ENCODE measurements at places on chromosomes 1 and 21.

- DNase-seq = no peak
Measured at GRCh38 chr1:59486615-59487014, 189.7 kb downstream of the FGGY start.

- DNase-seq = no peak
Measured at GRCh38 chr1:158122833-158123388, 57.8 kb upstream of the CD1D start.

DNA sequence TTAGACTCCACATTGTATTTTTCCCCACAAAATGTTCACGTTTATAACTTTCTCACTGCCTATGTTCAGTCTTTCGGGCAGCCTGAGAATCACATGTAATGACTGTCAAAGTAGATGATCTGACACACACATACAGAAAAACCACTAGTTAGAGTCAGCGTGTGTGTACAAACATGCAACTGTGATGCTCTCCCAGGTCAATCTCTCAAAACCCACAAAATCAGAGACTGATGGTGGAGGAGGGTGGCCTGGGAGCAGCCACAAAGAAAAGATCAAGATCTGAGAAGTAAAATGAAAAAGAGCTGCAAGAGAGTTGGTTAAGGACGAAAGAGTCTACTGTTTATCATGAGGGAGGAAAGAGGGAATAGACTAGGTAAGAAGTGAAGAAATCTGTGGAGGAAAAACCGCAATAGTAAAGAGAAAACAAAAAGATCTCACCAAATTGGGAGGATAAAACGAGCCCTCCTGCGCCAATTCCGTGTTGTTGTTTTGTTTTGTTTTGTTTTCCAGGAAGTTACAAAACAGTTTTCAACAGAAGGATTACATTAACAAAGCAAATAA lies 2.3 kb downstream of the EGLN1 start:
- no peak for DNase-seq

DNA sequence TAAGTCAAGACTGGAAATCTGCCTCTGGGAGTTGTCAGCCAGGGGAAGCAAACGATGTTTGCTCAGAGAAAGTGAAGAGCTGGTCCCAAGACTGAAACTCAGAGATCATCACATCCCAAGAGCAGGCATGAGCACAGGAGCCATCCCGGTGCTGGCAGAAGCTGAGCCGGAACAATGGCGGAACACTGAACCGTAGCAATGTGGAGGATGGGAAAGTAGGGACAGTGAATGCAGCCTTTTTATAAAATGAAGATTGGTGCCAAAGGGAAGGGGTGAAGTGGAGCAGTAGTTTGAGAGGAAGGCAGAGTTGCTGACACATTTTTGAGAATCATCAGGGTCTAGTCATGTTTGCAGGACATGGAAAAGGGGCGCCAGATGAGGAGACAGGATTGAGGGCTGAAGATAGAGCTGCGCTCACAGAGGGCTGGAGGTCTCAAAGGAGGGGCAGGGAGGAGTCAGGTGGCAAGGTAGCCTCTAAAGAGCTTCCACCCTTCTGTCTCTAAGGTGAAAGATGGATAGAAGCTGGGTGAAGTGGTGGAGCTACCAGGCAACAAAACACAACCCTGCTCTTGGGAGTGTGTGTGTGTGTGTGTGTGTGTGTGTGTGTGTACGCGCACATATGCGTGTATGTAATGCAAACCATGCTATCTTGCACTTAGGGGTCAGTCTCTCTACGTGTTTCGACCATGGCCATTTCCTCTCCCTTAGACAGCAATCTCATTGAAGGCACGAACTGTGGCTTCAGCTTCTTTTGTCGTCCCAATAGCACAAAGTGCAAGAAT lies 94.3 kb upstream of the IRF2BP2 start:
- DNase-seq = no peak

DNA sequence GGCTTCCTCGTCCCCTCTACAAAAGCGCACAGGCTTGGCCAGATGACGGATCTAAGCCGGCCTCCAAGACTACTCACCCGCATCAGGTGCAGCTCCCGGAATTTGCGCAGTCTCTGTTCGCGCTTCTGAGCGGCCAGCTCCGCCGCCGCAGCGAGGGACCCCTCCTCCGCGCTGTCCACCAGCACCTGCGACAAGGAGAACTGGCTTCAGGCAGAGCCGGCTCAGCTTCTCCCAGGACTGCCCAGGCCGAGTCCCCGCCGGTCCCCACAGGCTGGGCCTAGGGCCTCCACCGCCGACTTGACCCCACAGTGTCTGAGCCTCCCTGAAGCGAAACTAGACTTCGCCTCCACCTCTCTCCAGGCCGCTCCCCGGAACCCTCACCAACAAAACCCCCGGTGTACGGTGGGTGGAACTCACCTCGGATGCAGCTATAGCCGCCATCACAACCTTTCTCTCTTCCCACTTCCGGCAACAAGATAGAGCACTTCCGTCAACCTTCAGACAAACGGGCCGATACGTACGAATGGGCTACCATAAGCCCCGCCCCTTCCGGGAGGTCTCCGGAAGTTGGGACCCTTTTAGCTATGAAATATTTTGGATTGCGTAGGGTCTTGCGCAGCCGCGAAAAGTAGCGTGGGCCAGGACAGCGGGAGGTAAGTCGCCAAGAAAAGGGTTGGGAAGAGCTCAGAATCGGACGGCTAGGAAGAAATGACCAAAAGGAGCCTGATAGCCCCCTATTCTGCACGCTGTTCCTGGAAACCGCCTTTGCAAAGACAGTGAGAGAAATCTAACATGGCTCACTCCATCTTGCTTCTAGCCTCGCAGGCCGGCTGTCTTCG lies at the start of gene SYF2:
Gene SYF2 (minus strand): TSS at position 476 of the 839 bp plus-strand sequence. CDS start 35 bp downstream, at position 441.
- DNase-seq = peak; percentile 81
